ENCODE measurements at places on chromosomes 1 and 21.

- DNase-seq: peak; percentile 22
Observed at GRCh38 chr1:38992412-38993111, 1.5 kb downstream of the AKIRIN1 start.

DNA sequence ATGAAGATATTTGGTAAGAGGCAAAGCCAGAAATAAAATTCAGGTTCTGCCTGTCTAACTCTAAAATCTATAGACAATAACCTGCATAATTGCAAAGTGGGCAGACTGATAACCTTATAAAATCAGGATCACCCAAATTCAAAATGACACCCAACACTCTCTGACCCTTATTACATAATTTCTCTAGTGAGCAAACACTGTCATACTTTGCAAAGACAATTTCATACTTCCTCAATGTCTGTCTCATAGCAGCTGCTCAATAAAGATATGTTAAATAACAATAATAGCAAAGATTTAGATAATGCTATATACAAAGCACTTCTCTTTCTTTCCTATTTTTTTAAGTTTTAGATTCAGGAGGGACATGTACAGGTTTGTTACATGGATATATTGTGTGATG, 118.5 kb downstream of the UCHL5 start:
- no peak for DNase-seq

GRCh38 chr1:165444897-165445370, at the start of gene RXRG:
Gene RXRG, minus strand, starts transcription at chr1:165445126. Its CDS starts 233 bp downstream, at chr1:165444893.
- no peak for DNase-seq

DNA sequence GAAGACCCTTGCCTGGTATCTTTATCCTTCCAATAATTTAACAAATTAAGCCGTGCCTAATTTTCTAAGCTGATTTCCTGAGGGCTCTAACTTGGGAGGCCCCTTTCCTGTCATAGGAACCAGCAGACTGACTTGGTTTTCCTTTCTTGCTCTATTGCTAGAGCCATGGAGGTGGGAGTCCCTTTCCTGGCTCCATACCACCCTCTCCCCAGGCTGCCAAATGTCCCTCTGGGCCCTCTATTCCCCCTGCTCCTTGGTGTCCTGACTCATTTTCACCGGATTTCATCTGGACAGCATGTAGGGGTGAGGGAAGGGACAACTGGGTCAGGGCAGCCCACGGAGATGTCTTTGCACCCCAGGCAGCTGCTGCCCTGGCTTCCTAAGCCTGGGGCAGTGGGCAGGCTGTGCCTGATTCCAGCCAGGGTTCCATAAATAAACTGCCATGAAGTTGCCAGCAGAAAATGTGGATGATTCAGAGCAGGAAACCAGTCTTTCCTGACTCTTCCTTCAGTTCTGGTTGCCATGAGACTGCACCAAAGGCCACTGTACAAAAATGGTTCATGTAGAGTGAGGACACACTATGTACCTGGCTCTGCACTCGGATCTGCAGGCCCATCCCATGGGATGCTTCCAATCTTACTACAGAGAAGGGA, 38.0 kb upstream of the SERBP1 start:
- DNase-seq: no peak

GRCh38 chr1:210244746-210245367, 12.3 kb downstream of the SERTAD4 start:
- no peak for DNase-seq

- DNase-seq: no peak
Observed at GRCh38 chr1:92728697-92729096, 56.2 kb downstream of the EVI5 start.

DNA sequence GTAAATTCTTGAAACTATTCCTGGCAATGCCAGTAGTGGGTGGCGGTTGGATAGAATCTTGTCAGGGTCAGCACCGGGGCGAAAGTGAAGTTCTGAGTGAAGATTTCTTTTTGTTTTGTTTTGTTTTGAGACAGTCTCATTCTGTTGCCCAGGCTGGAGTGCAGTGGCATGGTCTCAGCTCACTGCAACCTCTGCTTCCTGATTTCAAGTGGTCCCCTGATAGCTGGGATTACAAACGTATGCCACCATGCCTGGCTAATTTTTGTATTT, 33.3 kb downstream of the PCNT start:
- no peak for DNase-seq

- DNase-seq: no peak
Observed at GRCh38 chr21:37281993-37282392, 14.9 kb upstream of the VPS26C start.
